ENCODE measurements at places on chromosomes 5 and 9.

DNA sequence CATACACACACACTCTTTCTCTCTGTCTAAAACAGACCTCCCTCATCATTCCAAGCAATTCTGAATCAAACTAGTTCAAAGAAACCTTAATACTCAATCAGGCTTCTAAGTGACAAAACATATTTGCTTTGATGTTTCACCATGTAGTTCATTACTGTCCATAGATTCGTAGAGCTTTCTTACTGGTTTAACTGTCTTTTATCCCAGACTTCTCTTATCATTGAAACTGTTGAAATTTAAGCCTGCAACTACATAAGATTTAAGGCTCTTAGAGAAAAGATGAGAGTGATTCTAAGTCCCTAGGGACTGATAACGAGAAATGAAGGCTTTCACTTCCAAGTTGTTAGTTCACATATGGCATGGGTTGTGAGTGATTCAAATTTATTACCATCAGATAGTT lies 11.0 kb upstream of the PLAC8L1 start:
- no peak for DNase-seq

- DNase-seq: no peak
Measured at GRCh38 chr5:180283026-180283615, 8.8 kb downstream of the MAPK9 start.

DNA sequence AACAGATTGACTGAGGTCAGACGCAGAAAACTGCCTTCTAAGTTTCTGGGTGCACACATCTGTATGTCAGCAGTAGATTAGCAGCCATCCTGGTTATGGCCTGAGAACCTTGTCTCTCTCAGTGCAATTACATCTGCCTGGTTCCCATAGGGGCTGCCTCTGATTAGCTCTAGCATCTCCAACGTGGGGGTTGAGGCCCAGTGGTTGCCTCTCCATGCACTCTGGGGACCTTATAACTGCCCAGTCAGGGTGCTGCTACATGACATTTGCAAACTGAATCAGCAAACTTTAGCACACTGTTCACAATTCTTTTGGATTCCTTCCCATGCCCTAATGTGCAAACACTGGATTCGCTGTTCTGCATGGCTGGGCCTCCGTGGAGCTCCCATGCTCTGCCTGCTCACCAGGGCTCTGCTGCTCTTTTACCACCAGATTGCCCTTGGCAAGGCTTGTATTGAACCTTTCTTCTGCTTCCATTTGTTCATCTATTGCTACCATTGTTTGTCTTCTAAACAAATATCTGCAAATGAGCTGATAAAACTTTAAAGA lies 36.2 kb downstream of the SNX18 start:
- DNase-seq: no peak

DNA sequence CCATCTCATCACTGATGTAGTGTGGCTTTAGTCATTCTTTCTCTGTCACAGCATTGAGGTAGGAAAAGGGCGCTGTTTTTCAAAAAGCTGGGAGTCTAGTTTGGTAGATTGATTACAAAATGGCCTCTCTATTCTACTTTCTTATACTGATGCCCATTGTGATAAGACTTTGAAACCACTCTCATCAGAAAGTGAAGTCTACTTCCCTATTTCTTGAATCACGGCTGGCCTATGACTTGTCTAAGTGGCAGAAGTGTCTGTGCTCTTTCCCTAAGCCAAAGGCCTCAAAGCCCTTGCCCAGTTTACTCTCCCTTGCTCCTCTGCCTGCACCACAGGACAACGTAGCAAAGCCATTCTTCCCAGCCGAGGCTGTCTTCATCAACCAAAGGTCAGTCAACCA lies 83.0 kb upstream of the IL33 start:
- DNase-seq: no peak

GRCh38 chr5:80283360-80283759 lies 27.5 kb upstream of the SERINC5 start:
- no peak for DNase-seq

DNA sequence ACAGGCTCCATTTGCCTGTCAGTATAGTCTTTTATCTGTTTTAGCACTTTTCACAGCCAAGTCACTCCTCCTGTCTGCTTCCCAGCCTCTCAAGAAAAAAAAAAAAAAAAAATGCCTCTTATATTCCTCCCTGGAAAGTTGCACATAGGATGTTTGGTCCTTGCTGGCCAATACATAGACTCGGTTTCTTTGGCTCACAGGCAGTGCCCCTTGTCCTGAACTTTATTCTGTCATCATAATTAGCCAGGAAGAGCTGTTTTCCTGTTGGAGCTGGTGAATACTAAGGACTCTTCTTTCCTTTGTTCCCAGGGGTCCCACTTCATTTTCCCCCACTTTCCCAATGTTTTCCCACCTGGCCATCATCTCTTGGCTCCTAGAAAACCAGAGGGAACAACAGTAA lies 191.2 kb downstream of the NR3C1 start:
- DNase-seq: no peak

DNA sequence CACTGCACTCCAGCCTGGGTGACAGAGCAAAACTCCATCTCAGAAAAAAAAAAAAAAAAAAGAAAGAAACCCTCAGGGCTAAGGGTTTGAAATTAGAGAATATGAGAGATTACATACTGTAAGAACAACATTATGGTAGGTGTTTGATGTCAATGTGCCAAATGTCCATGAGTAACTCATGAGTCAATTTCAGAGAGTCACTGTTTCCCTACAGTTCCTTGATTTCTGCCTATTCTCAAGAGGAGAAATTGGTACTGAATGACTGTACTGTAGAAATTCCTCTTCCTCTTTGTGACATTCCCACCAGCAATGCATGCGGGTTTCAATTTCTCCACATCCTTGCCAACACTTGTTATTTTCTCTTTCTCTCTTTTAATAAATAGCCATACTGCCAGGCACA lies 35.2 kb downstream of the MARVELD2 start:
- no peak for DNase-seq

- DNase-seq: peak; percentile 58
Measured at GRCh38 chr5:149125386-149125891, 15.9 kb upstream of the ABLIM3 start.

DNA sequence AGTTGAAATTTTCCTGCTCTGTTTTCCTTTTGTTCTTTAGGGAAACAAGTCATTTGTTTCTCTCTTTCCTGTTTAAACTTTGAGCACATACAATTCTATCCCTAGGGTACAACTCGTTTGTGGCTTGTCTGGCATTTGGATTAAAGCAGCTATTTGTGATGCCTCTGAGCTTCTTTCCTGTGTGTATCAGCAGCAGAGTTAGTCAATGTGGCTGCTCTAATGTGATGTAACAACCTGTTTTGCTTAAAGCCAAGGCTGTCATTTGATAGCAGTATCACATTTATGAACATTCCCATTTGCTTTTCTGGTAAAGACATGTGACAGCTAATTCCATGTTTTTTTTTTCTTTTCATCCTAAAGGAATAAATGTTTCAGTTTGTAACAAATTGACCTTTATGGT lies 314.3 kb upstream of the CHD1 start:
- DNase-seq: no peak

GRCh38 chr9:94713436-94714215 lies 12.9 kb upstream of the AOPEP start:
- no peak for DNase-seq

DNA sequence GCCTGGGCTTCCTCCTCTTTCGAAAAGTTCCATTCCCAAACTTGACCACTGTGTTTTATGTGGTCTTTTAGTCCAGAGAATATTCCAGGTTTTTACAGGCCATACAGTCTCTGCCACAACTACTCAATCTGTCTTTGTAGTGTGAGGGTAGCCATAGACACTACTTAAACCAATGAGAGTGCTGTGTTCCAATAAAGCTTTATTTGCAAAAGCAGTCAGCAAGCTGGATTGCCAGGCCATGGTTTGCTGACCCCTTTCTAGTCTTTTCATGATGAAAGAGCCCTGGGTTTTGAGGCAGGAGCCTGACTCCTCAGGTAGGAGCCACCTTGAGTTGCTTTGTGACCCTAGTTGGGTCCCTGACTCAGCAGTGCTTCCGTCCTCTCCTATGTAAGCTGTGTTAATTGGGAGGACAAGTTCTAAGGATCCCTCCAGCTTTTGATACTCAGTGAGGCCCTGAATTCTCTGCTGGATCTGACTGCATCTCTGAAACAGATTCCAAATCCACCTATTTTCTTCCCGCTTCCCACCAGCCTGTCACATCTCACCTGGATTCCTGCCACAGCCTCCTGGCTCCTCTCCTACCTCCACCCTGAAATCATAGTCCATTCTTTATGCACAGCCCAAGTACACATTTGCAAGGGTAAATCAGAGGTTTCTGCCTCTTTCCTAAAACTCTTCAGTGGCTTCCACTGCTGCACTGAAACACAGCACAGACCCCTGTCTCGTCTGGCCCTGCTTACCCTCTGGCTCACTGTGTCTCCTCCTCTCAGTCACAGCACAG lies 13.5 kb downstream of the GALNT10 start:
- no peak for DNase-seq

DNA sequence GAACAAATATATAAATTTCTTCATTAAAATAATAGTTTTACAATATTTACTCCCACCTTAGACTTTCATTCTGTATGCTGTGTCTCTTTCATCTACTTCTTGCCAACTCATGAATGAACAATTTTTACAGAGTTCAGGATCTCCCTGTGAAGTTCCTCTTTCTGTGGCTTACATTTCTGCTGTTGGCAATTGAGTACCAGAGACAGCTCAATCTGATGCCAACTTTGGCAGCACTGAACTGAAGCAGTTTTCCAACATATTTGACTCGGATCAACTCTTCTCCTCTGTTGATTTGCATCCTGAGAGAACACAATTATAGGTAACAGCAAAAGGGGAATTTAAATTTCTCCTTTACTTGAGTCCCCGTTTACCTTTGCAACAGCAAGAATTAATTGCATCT lies 1262.2 kb downstream of the EFNA5 start:
- no peak for DNase-seq

- DNase-seq: no peak
Measured at GRCh38 chr5:127079994-127080491, 6.7 kb upstream of the C5orf63 start.

- no peak for DNase-seq
Measured at GRCh38 chr5:83172655-83173054, 95.3 kb downstream of the XRCC4 start.

GRCh38 chr9:134650431-134651190 lies 9.0 kb downstream of the COL5A1 start:
- no peak for DNase-seq

DNA sequence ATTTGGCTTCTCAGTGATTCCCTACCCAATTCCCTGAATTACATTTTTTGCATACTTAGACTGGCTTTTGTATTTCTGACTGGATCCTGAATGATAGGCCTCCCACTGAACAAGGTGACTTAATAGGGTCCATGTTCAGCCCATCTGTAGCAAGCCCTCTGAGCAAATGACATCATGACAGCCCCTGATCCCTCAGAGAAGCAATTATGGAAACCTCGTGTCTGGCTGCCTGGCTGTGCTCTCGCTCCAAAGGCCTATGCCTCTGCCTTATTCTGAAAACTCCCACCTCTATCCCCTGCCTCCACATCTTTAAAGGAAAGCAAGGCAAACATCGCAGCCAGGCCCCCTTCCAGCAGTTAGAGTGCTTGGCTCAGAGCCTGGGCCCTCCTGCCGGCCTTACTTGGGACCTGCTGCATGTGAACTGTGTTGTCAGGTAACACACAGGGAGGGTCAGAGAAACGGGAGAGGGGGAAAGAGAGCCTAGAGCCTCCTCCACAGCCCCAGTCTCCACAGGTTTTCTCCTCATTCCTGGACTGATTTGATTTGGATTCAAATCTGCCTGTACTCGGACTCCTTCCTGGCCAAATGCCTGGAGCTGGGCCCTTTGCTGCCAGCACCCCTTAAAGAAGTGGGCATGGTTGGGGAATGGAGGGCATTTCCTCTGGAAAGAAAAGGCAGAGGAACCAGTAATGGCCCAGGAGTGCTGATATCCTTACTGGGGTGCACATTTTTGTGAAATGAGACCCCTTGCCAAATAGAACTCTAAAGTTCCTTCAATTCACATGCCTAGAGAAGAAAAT lies 3.8 kb downstream of the DCANP1 start:
- DNase-seq: peak; percentile 35

DNA sequence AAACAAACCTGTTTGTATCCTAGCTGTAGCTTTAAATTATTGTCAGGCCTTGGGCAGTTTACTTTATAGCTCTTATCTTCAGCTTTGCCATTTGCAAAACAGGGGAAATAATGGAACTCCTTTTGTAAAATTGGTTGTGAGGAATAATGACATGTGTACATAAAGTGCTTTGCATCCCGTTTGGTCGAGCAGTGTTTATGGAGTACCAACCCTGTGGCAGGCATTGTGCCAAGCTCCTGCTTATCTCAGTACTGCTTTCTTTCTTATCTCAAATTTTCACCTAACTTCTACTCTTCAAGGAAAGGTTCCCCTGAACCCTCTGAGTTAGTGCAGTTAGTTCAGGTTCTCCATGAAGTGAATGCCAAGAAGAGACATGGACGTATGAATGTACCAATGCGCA lies 9.4 kb upstream of the TENT2 start:
- DNase-seq: no peak

DNA sequence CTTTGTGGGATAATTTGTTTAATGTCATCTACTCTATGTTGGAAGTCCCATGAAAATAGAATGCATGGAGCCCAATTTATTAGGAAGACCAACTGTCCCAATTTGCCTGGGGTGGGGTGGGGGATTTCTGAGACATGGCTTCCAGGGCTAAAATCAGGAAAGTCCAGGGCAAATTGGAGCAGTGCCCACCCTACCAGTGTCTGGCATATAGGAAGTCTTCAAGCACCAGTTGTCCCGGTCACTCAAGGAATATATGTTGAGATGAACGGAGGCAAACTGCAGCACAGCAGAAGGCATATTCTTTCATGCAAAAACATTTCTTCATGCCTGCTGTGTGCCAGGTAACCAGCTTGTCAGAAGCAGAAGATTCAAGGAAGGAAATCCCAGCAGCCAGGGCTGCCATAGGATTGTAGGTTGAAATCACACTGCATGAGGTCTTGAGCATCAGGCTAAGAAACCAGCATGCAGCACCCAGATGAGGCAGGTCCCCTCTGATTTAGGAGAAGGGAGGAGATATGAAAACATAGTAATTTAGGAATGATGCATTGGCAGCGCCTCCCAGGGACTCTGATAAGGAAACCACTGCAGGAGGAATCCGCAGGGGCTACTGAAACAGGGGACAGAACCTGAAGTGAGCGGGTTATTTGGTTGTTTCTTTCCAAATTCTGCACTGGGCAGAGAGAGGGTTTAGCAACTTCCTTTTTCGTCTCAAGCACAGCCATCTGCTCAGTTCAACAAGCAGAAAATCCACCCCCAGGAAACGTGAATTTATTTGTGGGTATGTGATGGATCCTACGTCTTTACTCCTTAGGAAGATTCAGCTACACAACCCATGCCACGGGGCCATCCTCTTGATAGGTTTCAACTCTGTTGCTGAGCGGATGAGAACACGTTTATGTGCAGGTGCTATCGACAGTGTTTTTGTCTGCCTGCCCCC lies 112.6 kb upstream of the CPEB4 start:
- DNase-seq: no peak
